Left renal pelvis (tissue), 4 donors: ENCODE measurements at places on chromosomes 5 and 9. TPM values are rescaled to one million over a fixed set of nuclear protein-coding genes. Genes with fewer than 3 reads are reported as not detected.

The LCN12 gene
- 1.4 TPM for polyA plus RNA-seq

The PCDHGC3 gene
- polyA plus RNA-seq = 164 TPM

The FOXD4L3 gene
- not detected for polyA plus RNA-seq

The CATSPER3 gene
- polyA plus RNA-seq = 1.8 TPM

The UNC5A gene
- polyA plus RNA-seq = 0.11 TPM

The UBAP2 gene
- 45.7 TPM for polyA plus RNA-seq
